Activated CD8-positive, alpha-beta memory T cell treated with anti-CD3 and anti-CD28 coated beads, Interleukin-2, amount 50 U/mL, for 48 hours (primary cell): ENCODE measurements at places on chromosomes 1 and 21.

DNA sequence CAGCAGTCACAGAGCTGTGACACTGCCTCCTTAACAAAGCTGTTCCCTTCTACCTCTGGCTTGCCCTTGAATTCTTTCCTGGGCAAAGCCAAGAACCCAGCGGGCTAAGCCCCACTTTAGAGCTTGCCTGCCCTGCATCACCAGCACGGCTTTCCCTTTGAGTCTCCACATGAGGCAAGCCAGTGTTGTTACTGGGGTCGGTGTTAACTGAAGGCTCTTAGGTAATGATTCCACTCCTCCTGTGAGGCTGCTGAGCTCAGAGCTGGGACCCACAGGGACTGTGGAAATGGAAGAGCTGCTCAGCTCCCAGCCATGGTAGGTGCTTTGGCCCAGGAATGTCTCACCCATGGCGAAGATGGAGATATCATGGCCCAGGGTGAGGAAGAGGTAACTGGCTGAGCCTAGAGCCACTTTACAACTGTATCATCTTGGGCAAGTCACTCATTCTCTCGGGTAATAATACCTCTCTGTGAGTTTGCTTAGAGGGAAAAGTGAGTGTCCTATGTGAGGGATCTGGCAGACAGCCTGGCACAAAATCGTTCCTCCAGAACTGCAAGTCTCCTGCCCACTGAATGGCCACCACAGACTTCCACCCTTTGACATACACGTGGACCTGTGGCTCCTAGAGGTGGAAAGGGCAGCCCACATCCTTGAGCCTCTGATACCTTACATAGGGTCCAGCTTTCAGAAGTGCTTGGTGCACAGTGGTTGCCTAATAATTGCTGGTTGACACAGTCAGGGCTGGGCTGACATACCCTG, 654.1 kb downstream of the PTPRU start:
- DNase-seq: no peak

DNA sequence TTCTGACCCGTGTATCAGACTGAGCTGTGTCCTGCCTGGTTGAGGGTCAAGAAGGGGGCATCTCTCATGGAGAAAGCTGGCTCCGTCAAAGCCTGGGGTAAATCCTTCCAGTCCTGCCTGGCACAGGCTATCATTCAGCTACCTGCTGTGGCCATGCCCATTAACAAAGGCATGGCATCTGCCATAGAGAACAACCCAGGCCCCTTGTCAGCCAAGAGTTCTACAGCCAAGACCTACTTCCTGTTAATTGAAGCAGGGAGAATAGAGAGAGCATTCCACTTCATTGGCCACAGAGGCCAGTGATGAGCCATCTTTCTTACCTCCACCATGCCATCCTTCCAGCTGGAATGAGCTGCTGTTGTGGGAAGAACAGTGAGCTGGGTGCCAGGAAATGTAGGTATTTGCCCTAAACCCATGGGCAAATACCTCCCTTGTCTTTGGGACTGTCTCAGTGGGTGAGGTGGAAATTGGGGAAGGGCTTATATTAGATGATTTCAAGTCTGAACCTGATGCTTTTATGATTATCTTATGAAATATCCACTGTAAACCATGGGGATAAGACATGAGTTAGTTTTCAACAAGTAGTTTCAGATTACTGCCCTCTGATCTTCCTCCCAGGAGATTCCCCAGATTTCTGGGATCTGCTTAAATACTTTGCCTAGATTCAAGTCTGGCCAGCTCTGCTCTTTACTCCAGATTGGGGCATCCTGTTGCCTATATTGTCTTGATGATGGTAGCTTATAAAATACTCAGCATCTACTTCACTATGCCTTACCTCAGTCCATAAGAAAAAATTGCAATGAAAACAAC, 11.2 kb upstream of the KCNQ4 start:
- no peak for DNase-seq

GRCh38 chr1:68484618-68485017, 12.3 kb downstream of the DEPDC1 start:
- DNase-seq: no peak

GRCh38 chr1:210342986-210343780, 14.5 kb downstream of the HHAT start:
- no peak for DNase-seq

DNA sequence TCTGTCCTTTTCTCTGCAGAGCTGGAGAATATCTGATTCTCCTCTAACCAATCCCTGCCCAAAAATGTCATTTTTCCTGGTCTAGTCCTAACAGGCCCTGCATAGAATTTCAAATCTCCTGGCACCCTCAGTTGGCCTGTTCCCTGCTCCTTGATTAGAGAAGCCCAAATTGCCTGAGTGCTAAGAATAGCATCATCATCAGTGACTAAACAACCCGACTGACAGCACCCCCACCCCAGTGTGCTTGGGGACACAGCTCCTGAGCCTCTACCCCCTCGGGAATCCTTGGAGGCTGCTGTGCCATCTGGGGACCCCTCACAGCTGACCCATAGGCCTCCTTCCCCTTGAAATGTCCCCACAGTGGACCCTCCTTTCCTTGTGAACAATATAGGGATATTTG, 94.4 kb downstream of the DDX20 start:
- DNase-seq: no peak

- DNase-seq: peak; percentile 46
Measured at GRCh38 chr1:228935855-228936727, 200.8 kb downstream of the RHOU start.

- no peak for DNase-seq
Measured at GRCh38 chr1:4700801-4701200, 46.4 kb downstream of the AJAP1 start.

DNA sequence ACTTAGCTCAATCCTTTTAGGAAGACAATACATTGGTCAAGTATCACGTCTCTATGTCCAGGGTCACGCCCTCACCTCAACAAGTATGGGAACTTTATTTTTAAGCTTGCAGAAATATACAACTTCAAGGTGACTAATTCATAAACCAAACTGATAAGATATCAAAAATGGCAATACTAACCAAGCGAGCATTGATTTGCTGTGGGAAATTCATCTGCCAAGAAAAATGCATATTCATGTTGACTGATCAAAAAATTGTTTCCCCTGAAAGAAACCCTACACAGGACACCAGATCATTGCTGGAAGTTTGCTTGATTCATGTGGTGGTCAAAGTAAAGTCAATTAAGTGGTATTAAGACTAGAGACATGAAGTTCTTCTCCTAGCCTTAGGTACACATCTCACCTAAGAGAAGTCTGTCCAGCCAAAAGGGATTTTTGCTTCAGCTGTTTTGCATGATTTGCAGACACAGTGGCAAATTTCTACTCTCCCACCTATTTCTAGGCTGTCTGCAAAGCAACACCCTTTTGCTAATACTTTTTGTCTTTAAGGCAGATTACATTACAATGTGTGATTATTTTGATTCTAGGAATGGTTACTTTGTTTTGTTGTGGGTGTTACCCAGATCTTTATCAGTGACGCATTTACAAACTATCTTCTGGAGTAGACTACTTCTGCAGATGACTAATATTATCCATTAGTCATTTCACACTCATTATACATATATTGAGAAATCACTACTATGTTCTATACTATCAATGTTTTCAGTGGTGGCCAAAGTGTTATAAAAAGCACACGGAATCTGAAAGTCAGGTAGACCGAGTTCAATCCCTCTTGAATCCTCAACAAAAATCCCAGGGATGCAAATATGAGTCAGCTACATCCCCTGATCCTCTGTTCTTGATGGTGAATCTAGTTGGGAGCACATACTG, 12.4 kb downstream of the SAMSN1 start:
- DNase-seq: no peak

DNA sequence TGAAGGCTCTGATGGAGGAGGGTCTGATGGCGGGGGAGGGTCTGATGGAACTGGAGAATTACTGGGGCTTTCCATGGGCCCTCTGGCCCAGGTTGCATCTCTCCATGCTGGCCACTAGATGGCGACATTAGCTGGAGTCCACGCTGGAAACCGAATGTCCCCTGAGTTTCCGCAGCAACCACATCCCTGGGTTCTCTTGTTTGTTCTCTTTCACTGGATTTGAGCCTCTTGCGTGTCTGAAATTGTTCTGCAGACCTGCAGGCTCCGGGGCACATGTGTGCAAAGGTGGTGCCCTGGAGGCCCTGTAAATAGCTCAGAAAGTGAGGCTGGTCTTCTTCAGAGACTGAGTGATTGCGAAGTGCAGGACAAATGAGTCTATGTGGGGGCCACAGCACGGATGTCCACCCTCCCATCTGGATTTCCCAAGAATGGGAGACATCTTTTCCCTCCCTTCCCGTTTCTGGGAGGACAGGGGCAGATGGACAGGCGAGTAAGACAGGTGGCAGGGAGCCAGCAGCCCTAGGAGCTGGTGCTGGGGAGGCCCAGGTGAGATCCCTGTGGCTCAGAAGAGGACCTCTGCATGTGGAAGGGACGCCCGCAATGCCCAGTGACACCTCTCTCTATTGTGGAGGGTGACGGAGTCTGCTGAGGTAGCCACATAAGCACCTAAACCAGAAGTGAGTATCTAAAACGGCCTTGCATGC, 73.2 kb upstream of the ABCG1 start:
- peak; percentile 79 for DNase-seq
